ENCODE measurements at places on chromosomes 7 and 10. TPM values are rescaled to one million over a fixed set of nuclear protein-coding genes. Genes with fewer than 3 reads are reported as not detected.
A peak's percentile ranks its signal among the peaks of the same experiment; 100 is the strongest.

DNA sequence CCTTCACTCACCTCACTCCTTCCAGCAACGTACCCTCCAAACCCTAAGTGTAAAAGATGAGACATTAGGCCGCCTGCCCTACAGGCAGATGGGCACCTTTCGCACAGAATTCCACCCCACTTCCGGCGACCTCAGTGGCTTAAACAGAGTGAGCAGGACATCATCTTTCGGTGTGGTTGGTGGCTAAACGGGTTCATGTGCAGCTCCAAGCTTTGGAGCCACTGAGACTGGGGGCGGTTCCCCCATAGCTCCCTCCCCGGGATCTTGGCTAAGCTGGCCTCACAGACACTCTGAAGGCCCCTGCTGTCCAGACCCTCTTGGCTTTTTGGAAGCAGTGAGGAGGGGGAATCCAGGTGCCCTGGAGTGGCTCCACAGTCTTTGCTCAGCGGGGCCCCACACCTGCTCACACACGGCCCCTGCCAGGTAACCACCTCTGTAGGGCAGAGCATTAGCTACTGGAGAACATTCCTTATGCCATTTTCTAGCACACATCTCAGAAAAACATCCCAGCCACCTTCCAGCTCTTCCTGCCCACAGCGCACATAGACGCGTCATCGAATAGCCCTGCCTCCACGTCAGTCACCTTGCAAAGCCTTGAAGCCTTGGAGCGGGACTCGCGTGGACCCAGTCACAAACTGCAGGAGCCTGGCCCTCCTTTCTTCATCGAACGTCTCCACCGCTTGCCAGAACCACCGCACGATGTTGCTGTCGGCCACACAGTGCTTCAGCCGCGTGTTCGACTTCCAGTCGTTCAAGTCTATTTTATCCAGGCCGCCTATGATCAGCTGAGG, 108.8 kb downstream of the SMURF1 start:
- H3K4me3 ChIP-seq = no peak overlapping the region
- no peaks in the 10 kb centered on the region for H3K36me3 ChIP-seq
- no peak overlapping the region for H3K27ac ChIP-seq
- peak; percentile 20 for DNase-seq
- no peaks in the 10 kb centered on the region for H3K27me3 ChIP-seq

DNA sequence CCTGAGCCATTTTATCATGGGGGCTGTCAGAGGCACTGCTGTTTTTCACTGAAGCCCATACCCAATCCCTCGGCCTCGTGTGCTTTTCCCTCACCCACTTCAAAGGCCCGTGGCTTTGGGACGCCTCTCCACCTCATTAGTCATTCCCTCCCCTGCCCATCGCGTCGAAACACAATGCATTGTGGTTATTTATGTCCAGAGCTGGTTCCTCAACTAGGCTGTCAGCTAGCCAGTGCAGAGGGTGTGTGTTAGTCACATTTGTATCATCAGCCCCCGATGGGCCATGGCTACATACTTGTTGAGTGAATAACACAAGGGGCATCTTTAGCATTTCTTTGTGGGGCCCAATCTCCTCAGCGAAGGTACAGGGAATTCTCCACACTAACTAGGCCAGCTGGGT, 3.8 kb upstream of the CRCP start:
- no peaks in the 10 kb centered on the region for H3K36me3 ChIP-seq
- H3K27me3 ChIP-seq = no peaks in the 10 kb centered on the region
- no peak overlapping the region for H3K27ac ChIP-seq
- no peak for DNase-seq

GRCh38 chr10:63633677-63634487, 112.7 kb downstream of the REEP3 start:
- H3K27me3 ChIP-seq = no peaks in the 10 kb centered on the region
- H3K4me3 ChIP-seq = no peak overlapping the region
- no peak for DNase-seq
- no peaks in the 10 kb centered on the region for H3K36me3 ChIP-seq
- no peaks in the 10 kb centered on the region for H3K4me1 ChIP-seq
- H3K27ac ChIP-seq = no peak overlapping the region

GRCh38 chr7:1603346-1604225, 33.8 kb upstream of the PSMG3 start:
- H3K36me3 ChIP-seq = no peaks in the 10 kb centered on the region
- H3K27ac ChIP-seq = no peak overlapping the region
- no peak for DNase-seq
- H3K4me1 ChIP-seq = no peaks in the 10 kb centered on the region

- H3K27me3 ChIP-seq = no peaks in the 10 kb centered on the region
- no peak overlapping the region for H3K4me3 ChIP-seq
- no peak overlapping the region for H3K27ac ChIP-seq
- no peak for DNase-seq
- no peaks in the 10 kb centered on the region for H3K36me3 ChIP-seq
Observed at GRCh38 chr7:116139007-116139406, 71.3 kb upstream of the TES start.

- H3K27me3 ChIP-seq = no peaks in the 10 kb centered on the region
- H3K36me3 ChIP-seq = no peaks in the 10 kb centered on the region
- peak overlapping the region; percentile 73 for H3K27ac ChIP-seq
- DNase-seq = peak; percentile 91
- H3K4me3 ChIP-seq = no peak overlapping the region
- H3K4me1 ChIP-seq = no peaks in the 10 kb centered on the region
Observed at GRCh38 chr7:73869011-73869798, 8.2 kb downstream of the TMEM270 start.

DNA sequence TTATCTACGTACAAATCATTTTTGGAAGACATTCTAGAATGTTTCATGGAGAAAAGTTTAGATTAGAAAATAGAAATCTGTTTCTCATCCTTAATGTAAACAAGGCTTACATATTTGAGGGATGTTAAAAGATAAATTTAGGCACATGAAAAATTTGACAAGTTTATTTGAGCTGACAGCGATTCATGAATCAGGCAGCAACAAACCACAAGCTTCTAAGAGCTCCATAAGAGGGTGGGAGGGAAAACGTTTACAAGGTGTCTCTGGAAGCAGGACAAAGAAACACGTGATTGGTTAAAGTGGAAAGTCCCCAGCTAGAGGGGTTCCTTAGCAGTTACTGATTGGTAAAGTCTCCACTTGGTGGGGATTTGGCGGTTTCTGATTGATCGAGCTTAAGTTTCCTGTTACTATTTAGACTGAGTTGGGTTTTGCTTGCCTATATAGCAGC, 228.9 kb upstream of the PITRM1 start:
- no peak overlapping the region for H3K4me3 ChIP-seq
- no peaks in the 10 kb centered on the region for H3K36me3 ChIP-seq

GRCh38 chr10:35728341-35728740, 86.2 kb upstream of the FZD8 start:
- DNase-seq = no peak
- no peak overlapping the region for H3K4me3 ChIP-seq
- H3K4me1 ChIP-seq = no peaks in the 10 kb centered on the region
- H3K27me3 ChIP-seq = no peaks in the 10 kb centered on the region

- H3K4me1 ChIP-seq = no peaks in the 10 kb centered on the region
- no peak overlapping the region for H3K27ac ChIP-seq
- no peak for DNase-seq
- no peaks in the 10 kb centered on the region for H3K27me3 ChIP-seq
Observed at GRCh38 chr10:23384364-23384763, 39.8 kb upstream of the C10orf67 start.

GRCh38 chr7:66157060-66157459, 42.4 kb downstream of the CRCP start:
- DNase-seq = no peak
- peaks cover 5% of the 10 kb centered on the region for H3K36me3 ChIP-seq
- H3K4me1 ChIP-seq = no peaks in the 10 kb centered on the region
- no peaks in the 10 kb centered on the region for H3K27me3 ChIP-seq

DNA sequence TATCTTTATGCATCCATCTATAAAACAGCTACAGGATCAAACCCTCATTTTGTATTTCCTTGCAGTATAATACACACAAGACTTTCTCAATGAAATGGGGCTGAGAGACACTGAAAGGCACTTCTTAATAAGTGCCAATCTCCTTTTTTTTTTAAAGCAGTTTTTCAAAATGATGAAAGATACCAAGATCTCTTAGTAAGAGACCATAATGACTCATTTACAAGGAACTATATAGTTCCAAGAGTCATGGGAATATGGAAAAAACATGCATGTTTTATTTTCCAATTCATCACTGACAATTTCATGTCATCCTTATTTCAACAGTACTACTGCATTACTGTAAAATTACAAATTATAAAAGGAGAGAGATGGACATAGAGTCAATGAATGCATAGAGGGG, 973.7 kb downstream of the GATA3 start:
- no peak overlapping the region for H3K4me3 ChIP-seq
- DNase-seq = no peak
- no peaks in the 10 kb centered on the region for H3K4me1 ChIP-seq
- H3K36me3 ChIP-seq = no peaks in the 10 kb centered on the region
- no peak overlapping the region for H3K27ac ChIP-seq
- H3K27me3 ChIP-seq = no peaks in the 10 kb centered on the region

DNA sequence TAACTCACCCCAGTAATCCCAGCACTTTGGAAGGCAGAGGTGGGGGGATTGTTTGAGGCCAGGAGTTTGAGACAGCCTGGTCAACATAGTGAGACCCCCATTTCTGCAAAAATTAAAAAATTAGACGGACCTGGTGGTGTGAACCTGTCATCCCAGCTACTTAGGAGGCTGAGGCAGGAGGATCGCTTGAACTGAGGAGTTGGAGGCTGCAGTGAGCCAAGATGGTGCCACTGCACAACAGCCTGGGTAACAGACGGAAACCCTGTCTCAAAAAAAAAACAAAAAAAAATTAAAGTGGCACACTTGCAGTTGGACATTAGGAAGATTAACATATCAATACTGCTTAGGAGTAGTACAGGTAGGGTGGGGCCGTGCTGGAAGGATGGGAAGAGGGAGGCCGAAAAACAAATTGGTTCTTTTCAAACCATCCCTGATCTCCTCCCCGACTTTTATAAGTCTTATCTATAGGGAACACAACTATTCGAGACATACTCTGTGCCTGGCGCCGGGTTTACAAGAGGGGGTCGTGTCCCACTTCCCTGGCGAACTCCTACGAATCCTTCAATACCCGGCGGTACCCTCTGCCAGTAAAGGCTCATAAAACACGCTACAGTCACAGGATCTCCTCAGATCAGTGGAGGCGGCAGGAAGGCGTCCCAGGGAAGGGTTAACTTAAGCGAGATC, 628 bp downstream of the TAF6 start:
- DNase-seq = peak; percentile 46
- H3K4me3 ChIP-seq = peak overlapping the region; percentile 73

- no peaks in the 10 kb centered on the region for H3K36me3 ChIP-seq
- H3K27ac ChIP-seq = no peak overlapping the region
- H3K27me3 ChIP-seq = no peaks in the 10 kb centered on the region
- DNase-seq = no peak
- no peaks in the 10 kb centered on the region for H3K4me1 ChIP-seq
Observed at GRCh38 chr7:125347269-125347668, 417.6 kb upstream of the POT1 start.

DNA sequence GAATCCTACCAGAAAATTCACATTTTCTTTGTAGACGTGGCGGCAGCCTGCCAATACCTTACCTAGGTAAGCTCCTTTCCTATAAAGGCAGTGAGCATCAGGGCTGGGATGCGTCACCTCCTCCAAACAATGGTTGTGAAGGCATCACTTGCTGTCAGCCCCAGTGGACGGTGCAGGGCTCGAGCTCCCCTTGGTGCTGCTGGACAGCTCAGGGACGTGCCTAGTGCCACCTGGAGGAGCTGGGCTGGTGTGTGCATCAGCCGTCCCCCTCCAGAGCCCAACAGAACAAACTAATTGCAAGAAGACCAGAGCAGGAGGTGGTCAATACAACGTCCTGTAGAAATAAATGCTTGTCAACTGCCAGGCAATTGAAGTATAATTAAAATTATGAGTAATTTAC, 517.5 kb upstream of the FOXK1 start:
- H3K4me3 ChIP-seq = no peak overlapping the region
- no peak for DNase-seq
- no peaks in the 10 kb centered on the region for H3K4me1 ChIP-seq
- H3K27me3 ChIP-seq = no peaks in the 10 kb centered on the region
- H3K27ac ChIP-seq = no peak overlapping the region
- H3K36me3 ChIP-seq = no peaks in the 10 kb centered on the region

- peaks cover 1% of the 10 kb centered on the region for H3K27me3 ChIP-seq
- no peak overlapping the region for H3K4me3 ChIP-seq
- no peaks in the 10 kb centered on the region for H3K4me1 ChIP-seq
Observed at GRCh38 chr10:26573674-26574073, 123.8 kb upstream of the PDSS1 start.

DNA sequence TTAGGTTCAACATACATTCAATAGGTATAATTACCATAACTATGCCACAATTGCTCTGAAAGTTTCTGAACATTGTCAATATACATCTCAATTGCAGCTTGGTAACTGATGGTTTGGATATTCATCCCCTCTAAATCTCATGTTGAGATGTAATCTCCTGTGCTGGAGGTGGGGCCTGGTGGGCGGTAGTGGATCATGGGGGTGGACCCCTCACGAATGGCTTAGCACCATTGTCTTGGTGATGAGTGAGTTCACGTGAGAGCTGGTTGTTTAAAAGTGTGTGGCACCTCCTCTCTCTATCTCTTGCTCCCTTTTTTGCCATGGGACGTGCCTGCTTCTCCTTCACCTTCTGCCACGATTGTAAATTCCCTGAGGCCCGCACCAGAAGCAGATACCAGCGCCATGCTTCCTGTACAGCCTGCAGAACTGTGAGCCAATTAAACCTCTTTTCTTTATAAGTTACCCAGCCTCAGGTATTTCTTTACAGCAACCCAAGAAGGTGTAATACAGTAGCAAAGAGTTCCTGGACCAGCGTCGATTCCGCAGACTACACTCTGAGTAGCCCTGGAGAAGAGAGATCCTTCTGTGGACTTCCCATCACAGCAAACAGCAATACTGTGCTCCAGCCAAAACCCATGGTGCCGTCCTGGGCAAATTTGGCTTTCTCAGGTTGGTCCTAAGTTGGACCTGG, 83.8 kb upstream of the GRB10 start:
- H3K4me3 ChIP-seq = no peak overlapping the region
- H3K4me1 ChIP-seq = peaks cover 3% of the 10 kb centered on the region
- H3K27me3 ChIP-seq = no peaks in the 10 kb centered on the region
- no peak overlapping the region for H3K27ac ChIP-seq
- H3K36me3 ChIP-seq = no peaks in the 10 kb centered on the region

GRCh38 chr10:11742009-11742778, at the start of gene ECHDC3:
Gene ECHDC3, plus strand, starts transcription at chr10:11742382. Its CDS starts 195 bp downstream, at chr10:11742577.
- peak within 1 kb of the TSS; percentile 60 for H3K4me3 ChIP-seq
- H3K36me3 ChIP-seq = no peaks in the 10 kb centered on the region
- no peaks in the 10 kb centered on the region for H3K27me3 ChIP-seq
- H3K4me1 ChIP-seq = peaks cover 1% of the 10 kb centered on the region

- no peak overlapping the region for H3K27ac ChIP-seq
- no peaks in the 10 kb centered on the region for H3K36me3 ChIP-seq
- no peaks in the 10 kb centered on the region for H3K27me3 ChIP-seq
Observed at GRCh38 chr7:11141541-11141940, 167.9 kb downstream of the PHF14 start.

GLI3 gene
- total RNA-seq = 21.3 TPM

LEP gene
- total RNA-seq = 0.97 TPM

HOXA10 gene
- 11.2 TPM for total RNA-seq

ZNF488 gene
- total RNA-seq = 0.12 TPM

ACSM6 gene
- total RNA-seq = 0.99 TPM

BLNK gene
- 4.1 TPM for total RNA-seq

UBE2D1 gene
- 17.8 TPM for total RNA-seq

PRF1 gene
- total RNA-seq = 6.1 TPM

C10orf90 gene
- not detected for total RNA-seq

PLEKHS1 gene
- total RNA-seq = 0.21 TPM

EVX1 gene
- total RNA-seq = not detected

ABCC2 gene
- 2.8 TPM for total RNA-seq

OR2A1 gene
- 0.16 TPM for total RNA-seq

RPEL1 gene
- not detected for total RNA-seq

PALD1 gene
- total RNA-seq = 11.5 TPM

COA1 gene
- total RNA-seq = 55.6 TPM

MUC12 gene
- total RNA-seq = 0.88 TPM

ATAD1 gene
- total RNA-seq = 43.4 TPM

All from aorta (tissue), 5 donors.